BE2C (cell line): ENCODE measurements at places on chromosomes 1 and 21.

DNA sequence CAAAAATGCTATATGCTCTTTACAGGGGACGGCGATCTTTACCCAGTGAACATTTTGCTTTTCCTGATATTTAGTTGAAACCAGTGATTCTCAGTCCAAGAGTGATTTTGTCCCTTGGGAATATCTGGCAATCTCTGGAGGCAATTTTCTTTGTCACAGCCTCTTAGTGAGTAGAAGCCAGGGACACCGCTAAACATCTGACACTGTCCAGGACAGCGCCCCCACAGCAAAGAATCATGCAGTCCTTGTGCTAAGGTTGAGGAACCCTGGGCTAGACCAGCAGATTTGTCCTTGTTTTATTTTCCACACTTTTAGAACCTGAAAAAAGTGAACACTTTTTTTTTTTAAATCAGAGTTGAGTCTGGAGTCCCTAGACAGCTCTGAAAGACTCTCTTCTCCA is 13.1 kb downstream of the EVA1C start:
- DNase-seq = peak; percentile 26

- DNase-seq = no peak
Measured at GRCh38 chr21:41437729-41438128, 11.7 kb downstream of the MX1 start.

- no peak for DNase-seq
Measured at GRCh38 chr1:28482138-28482537, 23.7 kb upstream of the RCC1 start.

- DNase-seq = no peak
Measured at GRCh38 chr21:32456497-32456918, 44.0 kb downstream of the EVA1C start.

DNA sequence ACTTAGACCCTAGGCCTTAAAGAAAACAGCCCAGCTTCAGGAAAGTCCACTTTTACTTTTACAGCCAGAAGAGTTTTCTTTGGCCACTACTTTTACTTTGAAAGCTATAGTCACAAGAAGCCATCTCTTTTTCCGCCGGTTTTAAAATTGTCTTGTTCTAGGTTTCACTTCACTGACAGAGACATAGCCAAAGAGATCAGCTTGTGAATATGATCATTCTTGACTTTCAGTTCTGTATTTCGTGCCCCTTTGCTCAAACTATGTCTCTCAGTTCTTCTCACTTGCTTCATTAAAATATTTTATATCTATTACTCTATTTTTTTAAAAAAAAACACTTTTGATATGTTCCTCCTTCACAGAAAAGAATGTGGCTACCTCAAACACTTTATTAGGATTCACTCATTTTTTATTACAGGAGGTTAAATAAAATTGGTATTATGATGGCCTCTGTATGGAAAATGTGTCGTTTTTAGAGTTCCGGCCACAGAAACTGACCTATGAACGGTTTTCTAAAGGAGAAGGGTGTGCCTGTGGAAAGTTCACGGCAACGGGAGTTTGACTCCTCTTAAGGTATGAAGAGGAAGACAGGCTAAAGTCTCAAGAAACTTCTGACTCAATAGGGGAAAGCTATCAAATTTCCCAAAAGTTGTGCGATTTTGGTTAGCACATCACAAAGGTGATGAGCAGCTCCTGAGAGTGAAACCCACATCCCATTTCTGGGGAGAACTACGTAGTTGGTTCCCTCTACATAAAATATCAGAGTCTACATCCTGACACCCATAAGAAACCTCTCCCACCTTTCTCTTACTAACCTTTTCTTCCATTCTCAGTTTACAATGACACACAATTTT is 1.2 kb downstream of the MCOLN2 start:
- DNase-seq = no peak

- peak; percentile 86 for DNase-seq
Measured at GRCh38 chr1:1079408-1080121, 5.5 kb upstream of the RNF223 start.
